Panc1 (cell line): ENCODE measurements at places on chromosomes 2 and 18.

DNA sequence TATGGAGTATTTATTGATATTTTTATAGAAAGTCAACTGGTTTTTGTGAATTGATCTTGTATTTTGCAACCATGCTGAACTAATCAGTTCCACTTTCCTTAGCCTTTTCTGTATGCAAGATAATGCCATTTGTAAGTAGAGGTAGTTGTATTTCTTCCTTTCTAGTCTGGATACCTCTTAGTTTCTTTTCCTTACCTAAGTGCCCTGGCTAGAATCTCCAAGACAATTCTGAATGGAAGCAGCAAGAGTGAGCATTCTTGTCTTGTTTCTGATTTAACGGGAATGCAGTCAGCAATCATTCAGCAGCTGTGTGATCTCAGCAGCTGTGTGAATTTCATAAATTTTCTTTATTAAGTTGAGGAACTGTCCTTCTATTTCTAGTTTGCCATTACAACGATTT lies 73.4 kb downstream of the NRXN1 start:
- no peak for DNase-seq

DNA sequence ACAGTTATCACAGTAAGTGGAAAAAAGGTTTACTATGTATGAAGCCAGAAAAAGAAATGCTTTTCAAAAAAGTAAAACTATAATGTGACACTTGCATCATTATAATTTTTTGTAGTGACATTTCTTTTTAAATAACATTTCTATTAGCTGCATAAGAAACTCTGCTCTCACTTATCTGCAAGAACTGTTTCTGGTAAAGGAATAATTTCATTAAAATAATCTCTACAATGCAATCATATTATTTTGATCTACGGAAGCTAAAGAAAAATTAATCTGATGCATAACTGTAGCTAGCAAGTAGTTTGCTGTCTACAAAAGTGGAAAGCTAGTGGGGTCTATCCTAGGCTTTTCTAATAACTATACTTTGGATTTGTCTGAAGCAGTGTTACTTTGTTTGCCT lies 50.1 kb downstream of the PGAP1 start:
- DNase-seq = no peak

- DNase-seq = no peak
These were observed 329.2 kb downstream of the TNS1 start for GRCh38 chr2:217673627-217674026.

GRCh38 chr2:20165677-20166509 lies 59.0 kb downstream of the SDC1 start:
- DNase-seq = no peak

- DNase-seq = no peak
These were observed 8.5 kb downstream of the DSC1 start for GRCh38 chr18:31154181-31154580.

- no peak for DNase-seq
These were observed 471.7 kb downstream of the THSD7B start for GRCh38 chr2:137237055-137237454.

DNA sequence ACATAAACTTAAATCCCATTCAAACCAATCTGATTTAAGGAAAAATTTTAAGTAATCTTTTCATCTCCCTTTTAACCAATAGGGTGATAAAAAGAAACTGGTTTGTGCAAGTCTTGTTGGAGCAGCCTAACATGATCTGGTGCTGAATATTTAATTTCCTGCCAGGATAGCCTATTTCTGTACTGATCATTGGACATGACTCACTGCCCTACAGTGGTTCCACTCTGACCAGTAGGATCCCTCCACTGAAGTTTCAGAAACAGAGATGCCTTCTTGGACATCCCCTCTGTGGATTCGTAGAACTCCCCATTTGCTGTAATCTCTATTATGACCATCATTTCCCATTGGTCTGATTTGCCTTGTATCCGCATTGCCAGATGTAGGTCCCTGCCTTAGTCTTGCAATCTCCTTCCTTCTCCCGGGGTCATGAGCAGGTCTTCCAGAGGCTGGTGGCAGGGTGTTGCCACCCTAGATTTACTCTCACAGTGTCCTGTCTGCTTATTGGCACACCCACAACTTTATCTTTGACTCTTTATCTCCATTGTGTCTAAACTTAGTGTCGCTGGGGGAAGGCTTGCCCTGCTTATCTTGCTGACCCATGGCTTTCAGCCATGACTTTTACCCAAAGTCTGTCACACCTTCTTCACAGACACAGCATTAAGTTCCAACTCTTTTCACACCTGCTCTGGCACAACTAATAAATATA lies 12.3 kb upstream of the SETBP1 start:
- DNase-seq = no peak

- no peak for DNase-seq
These were observed 102.9 kb downstream of the CLIP4 start for GRCh38 chr2:29218071-29218470.

DNA sequence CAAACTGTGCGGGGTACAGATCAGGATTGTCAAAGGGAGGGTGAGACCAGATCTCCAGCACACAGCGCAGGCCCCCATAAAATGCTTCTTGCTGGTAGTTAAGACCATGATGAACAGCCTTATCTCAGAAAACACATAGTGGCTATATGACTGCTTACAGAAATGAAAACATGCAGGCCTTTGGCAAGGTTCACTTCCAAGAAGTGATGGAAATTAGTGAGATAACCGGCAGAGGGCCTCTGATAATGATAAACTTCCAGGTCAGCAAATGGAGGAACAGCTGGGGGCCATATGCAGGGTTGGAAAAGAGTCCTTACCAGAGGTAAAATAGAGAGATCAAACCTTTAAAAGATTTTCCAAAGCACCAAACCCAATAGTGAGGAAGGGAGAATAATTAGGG lies 46.6 kb downstream of the CFAP221 start:
- DNase-seq = no peak

DNA sequence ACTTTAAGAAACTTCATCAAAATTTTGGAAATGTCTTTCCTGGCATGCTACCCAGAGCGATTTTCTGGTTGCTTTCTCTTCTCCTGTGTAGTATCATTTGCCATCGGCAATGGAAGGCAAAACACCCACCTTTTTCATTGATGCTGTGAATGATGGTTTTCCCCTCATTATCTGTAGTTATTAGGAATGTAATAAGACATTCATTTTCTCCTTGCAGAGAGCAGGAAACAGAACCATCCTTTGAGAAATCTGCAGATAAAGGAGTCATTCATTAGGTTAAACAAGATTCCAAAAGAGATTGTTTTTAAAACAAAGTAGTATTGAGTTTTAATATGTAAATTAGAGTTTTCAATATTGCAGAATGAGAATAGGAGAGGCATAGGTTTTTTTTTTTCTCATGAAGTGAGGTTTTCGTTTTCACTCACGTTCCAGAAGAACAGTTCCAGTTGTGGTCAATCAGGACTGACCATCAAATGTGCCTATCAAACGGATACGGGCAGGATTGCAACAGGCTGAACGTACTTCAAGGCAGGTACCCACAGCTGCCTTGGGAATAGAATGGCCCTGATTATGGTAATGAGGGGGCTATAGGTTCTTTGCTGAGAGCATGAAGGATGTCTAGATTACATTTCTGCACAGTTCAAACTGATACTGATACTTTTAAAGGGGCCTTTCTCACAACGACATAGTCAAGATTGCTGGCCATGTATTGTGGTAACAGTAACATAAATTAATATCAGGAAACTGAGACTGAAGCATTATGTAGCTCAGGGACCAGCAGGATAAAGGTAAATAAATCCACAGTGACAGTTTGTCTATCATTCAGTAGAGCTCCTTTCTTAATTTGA lies 49.8 kb upstream of the PLA2R1 start:
- DNase-seq = no peak
